ENCODE measurements at places on chromosomes 7 and 10.

GRCh38 chr10:25356609-25357008 is 181.8 kb downstream of the GPR158 start:
- no peak for DNase-seq

- no peak for DNase-seq
Observed at GRCh38 chr10:30999070-30999712, 32.5 kb downstream of the ZNF438 start.

GRCh38 chr10:71627956-71628355 is 91.6 kb downstream of the C10orf105 start:
- no peak for DNase-seq

GRCh38 chr7:157717211-157718174 is 380.7 kb downstream of the DNAJB6 start:
- DNase-seq: no peak

- no peak for DNase-seq
Observed at GRCh38 chr7:88140947-88141346, 78.9 kb downstream of the SRI start.
